HCT116 (cell line): ENCODE measurements at places on chromosomes 11 and 22. TPM values are rescaled to one million over a fixed set of nuclear protein-coding genes. Genes with fewer than 3 reads are reported as not detected.
A peak's percentile ranks its signal among the peaks of the same experiment; 100 is the strongest.

GRCh38 chr22:46661221-46661851 is 41.1 kb downstream of the GRAMD4 start:
- peak; percentile 62 for DNase-seq

GRCh38 chr11:65958291-65958690 is 3.2 kb upstream of the SART1 start:
- DNase-seq: no peak

GRCh38 chr11:61833471-61833870 is 5.4 kb downstream of the FADS2 start:
- no peak for DNase-seq

The MOGAT2 gene
- 0.12 TPM for total RNA-seq

The CDK2AP2 gene
- total RNA-seq: 53.6 TPM

The IRF7 gene
- 15.2 TPM for total RNA-seq

The CSF2RB gene
- 0.10 TPM for total RNA-seq
